ENCODE measurements at places on chromosomes 3 and 15. TPM values are rescaled to one million over a fixed set of nuclear protein-coding genes. Genes with fewer than 3 reads are reported as not detected.

DNA sequence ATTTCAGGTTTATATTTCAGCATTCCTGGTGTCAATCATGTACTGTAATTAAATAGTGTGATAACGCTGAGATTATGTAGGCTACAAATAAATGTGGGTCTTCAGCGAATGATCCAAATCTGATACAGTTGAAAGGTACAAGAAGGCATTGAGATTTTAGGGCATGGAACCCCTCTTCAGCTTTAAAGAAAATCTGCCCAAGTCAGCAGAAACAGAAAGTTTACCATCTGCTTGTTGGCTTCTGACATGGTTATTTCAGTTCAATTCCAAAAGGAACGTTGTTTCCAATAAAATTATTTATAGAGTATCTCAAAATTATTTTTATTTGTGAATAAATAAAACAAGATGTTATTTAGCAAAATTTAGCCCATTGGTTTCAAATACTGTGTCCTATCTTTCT is 400.2 kb upstream of the RORA start:
- no peak for DNase-seq

- no peak for DNase-seq
These were observed 10.5 kb upstream of the C3orf49 start for GRCh38 chr3:63808633-63809032.

DNA sequence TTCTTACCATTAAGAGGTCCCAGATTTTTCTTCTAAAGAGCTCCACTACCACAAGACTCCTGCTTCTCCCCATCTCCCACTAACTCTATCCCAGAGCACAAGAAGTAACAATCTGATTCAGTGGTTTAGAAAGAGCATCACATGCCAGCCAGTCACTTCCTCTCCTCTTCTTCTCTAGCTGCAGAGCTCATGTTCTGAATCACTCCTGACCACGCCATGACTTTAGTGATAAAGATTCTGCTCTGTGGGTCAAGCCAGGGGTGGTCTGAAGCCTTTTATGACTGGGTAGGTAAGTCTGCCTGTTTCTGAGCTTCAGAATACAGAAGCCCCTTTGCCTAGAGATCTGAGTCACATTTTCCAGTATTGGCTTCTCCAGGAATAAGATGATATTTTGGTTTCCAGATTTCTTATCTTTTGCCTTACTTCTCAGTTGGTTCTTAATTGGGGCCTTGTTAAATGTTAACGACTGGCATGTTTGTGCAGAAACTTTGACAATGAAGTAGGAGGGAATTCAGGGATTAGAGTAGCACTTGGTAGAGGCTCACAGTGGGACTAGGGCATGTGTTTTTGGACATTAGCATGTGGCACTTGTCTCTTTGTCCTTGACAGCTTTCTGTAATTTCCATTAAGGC is 27.6 kb upstream of the ADAMTSL3 start:
- DNase-seq: no peak

DNA sequence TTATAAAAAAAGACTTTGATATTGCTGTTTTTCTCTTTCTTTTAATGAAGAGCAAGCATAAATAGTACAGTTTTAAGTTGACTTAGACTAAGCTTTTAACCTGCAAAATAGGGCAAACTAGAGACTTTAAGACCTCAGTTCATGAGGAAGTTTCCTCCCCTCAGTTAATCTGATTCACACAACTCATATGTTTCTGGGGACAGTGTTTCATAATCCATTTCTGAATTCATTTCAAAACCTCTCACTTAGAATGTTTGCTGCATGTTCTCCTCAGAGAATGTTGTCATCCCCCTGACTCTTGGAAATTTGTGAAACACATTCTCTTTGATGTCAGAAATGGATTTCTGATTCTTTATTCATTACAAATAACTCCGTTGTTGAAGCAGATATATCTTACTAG is 79.3 kb upstream of the SKOR1 start:
- DNase-seq: no peak

DNA sequence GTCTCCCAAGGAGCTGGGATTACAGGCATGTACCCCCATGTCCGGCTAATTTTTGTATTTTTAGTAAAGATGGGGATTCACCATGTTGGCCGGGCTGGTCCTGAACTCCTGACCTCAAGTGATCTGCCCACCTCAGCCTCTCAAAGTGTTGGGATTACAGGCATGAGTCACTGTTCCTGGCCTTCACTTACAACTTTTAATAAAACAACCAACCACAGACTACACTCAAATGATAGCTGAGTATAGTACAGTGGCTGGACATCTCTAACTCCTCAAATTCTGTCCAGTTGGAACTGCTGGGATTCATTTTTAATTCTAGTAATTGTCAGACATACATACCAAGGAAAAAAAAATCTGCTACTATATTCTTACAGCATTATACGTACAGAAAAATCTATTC is 71.0 kb downstream of the PBRM1 start:
- no peak for DNase-seq

- DNase-seq: no peak
These were observed 31.5 kb downstream of the UBE2E1 start for GRCh38 chr3:23837286-23837685.

DNA sequence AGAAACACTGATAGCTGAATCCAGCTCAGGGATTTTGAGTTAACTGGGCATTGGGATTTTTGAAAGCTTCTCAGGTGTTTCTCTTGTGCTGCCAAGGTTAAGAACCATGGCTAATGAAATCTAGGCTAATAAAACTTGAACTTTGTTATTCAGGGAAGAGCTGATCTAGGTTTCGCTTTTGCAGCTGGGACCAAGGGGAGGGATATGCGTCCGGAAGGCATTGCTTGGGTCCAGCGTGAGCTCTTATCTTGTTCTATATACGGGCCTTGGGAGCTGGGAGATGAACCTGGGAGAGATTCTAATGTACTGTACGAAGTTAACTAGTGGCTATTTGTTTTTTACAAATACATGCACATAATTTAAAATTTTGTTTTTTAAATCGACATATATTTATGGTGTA is 29.8 kb downstream of the ITPR1 start:
- no peak for DNase-seq

DNA sequence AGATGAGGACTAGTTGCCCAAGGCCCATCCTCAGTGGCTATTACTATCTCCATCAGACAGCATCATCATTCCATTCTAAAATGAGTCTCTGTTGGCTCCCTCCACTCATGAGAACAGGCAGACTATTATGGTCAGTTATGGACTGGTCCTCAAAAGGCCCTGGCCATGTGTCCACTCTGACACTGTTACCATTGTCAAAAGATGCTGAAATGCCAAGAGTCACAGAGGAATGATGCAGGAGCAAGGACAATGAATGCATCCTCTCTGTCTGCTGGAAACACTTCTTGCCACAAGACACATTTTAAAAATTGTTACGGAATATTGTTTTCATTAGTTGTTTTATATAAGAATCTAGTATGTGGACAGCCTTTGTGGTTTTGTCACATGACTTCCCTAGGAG is 53.3 kb upstream of the STT3B start:
- no peak for DNase-seq

DNA sequence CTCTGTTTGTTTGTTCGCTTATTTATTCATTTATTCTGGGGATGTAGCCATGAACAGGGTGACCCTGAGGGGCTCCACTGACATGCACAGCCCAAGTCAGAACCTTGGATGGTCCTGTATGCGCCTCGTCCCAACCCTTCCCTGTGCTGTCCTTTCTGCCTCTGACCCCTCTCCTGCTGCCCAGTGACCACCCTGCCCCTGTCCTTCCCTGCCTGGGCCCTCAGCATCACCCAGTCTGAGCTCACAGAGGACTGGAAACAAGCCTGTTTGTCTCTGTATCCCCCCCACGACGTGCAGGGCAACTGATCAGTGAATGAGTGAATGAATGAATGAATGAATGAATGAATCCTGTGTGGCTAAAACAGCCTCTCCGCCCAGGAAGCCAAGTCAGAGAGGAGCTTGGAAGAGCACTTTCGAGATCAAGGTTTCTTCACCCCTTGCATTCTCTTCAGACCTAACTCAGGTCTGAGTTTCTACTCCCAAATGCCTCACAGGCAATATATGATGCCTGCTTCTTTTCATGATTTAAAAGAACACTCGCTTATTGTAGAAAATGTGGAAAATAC is 157.7 kb downstream of the SMAD6 start:
- DNase-seq: no peak

GRCh38 chr3:42510325-42510724 is 7.9 kb downstream of the VIPR1 start:
- no peak for DNase-seq

- DNase-seq: no peak
These were observed 932 bp downstream of the GSK3B start for GRCh38 chr3:120093119-120093910.

DNA sequence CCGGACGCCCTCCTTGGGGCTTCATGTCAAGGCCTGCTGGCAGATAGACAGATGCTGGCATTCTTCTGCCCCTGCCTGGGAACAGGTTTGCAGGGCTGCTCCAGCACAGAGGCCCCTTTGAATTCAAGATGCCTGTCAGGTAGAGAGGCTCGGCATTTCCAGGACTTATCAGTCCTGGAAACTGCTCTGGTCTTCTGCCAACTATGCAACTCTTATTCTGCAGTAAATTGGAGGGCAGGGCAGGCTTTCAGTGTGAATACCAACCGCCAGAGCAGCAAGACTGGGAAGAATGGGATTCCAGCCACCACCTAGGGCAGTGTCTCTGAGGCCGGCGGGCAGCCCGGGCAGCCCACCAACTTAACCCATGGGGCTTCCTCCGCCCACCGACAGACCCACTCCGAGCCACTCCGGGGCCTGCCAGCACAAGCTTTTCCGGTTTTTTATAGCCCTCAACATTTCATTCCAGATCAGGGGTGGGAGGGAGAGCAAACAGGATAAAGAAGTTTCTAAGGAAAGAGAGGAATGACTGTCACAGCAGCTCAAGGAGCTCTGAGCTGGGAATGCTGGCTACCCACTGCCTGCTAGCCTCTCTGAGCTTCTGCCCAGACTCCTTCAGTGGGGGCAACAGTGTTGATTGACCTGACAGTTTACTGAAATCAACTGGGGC is 140.9 kb downstream of the NTRK3 start:
- DNase-seq: no peak

- no peak for DNase-seq
These were observed 1.1 kb downstream of the PDIA5 start for GRCh38 chr3:123067689-123068600.

- DNase-seq: no peak
These were observed 31.8 kb downstream of the MYO5A start for GRCh38 chr15:52496776-52497470.

GRCh38 chr3:46909535-46910161 is 32.1 kb downstream of the PTH1R start:
- peak; percentile 95 for DNase-seq

- no peak for DNase-seq
These were observed 115.4 kb downstream of the TCF12 start for GRCh38 chr15:57033715-57034439.

GRCh38 chr3:52845691-52846431 is 11.0 kb upstream of the MUSTN1 start:
- DNase-seq: no peak

GRCh38 chr3:59308684-59309083 is 258.9 kb upstream of the CFAP20DC start:
- no peak for DNase-seq

DNA sequence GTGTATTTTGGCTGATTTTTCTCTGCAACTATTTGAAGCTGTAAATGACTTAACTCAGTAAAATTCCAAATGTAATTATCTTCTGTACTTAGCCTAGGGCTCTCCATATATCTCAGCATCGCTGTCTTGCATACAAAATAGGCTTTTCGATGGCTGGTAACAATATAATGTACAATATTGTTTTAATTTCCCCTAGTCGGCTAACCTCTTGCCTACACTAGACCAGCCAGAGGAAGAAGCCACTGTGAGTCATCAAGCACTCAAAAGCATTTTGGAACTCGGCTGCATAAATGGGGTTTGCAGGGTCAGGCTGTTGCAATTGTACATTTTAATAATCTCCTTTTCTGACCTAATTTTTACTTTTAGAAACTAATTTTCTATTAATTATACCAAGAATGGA is 583.8 kb downstream of the FOXP1 start:
- DNase-seq: no peak

GRCh38 chr15:62807539-62808130 is 234.9 kb upstream of the TPM1 start:
- DNase-seq: no peak

DNA sequence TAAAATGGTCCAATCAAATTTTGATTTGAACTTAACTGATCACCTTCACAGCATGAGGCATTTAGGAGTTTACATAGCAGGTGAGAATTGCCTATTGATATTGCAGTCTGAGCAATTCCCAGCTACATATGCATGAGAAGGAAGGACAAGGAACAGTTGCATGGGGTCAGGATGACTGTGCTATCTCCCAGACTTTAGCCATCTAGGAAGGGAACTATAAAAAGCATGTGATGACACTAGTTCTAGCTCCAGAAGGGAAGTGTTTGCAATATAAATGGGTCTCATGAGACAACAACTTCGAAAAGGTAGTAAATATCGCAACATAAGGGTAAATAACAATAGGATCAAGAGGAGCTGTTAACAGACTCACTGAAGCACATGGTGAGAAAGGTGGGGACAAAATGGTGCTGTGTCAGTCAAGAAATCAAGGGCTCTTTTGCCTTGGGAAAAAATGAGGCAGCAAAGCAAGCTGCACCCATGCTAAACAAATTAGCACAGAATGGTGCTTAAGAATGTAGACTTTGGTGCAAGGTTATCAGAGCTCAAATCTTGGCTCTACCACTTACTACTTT is 90.4 kb upstream of the SLC2A2 start:
- DNase-seq: no peak

The CYP1A1 gene
- 0.41 TPM for total RNA-seq

The RARB gene
- total RNA-seq: 28.5 TPM

The CTNNB1 gene
- total RNA-seq: 962 TPM

The USP50 gene
- total RNA-seq: 2.9 TPM

The MORC1 gene
- under 0.01 TPM for total RNA-seq

The TM4SF1 gene
- total RNA-seq: 15.1 TPM

The PLA1A gene
- 0.41 TPM for total RNA-seq

The SETMAR gene
- 47.7 TPM for total RNA-seq

The ZDHHC19 gene
- not detected for total RNA-seq

The MKRN2 gene
- 35.5 TPM for total RNA-seq

The SH3GL3 gene
- total RNA-seq: 187 TPM

The ACAN gene
- 0.41 TPM for total RNA-seq

Data from frontal cortex (tissue), 4 donors.